Stimulated activated CD8-positive, alpha-beta memory T cell treated with anti-CD3 and anti-CD28 coated beads, Interleukin-15, amount 100 ng/mL, for 24 hours (primary cell): ENCODE measurements at places on chromosomes 5 and 9.

DNA sequence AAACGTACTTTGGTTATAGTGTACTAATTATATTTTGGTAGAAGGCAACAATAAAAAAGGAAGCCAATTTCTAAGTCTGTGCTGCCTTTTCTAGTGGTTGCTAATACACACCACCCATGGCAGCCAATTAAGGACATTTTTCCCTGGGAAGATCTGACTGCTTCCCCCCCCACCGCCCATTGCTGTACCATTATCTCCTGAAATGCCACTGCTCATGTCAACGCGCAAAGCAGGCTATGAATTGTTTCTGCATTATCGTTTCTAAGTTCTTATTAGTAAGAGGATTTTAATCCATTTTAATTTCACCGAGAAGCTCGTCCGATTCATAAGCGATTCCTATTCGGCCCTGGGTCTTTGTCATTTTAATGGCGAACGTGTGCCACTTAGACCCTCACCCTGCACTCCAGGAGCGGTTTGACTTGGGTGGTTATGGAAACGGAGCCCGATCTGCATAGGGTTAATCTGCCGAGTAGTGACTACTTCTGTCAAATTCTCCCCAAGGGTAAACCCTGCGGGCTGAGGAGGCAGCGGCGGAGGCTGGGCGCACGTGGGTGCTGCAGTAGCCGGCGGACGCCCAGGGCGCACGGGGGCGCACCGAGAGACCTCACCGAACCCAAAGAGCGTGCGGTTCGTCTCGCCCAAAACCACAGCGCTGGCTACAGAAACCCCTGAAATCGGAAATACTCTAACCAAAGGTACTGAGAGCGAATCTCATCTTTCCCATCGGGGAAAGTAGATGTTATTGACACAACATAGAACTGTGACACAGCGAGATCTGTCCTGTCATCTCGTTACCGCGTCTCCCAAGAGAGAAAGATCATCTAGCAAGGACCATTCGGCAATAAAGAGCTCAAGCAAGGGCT lies 55.8 kb upstream of the SHC3 start:
- peak; percentile 10 for DNase-seq

DNA sequence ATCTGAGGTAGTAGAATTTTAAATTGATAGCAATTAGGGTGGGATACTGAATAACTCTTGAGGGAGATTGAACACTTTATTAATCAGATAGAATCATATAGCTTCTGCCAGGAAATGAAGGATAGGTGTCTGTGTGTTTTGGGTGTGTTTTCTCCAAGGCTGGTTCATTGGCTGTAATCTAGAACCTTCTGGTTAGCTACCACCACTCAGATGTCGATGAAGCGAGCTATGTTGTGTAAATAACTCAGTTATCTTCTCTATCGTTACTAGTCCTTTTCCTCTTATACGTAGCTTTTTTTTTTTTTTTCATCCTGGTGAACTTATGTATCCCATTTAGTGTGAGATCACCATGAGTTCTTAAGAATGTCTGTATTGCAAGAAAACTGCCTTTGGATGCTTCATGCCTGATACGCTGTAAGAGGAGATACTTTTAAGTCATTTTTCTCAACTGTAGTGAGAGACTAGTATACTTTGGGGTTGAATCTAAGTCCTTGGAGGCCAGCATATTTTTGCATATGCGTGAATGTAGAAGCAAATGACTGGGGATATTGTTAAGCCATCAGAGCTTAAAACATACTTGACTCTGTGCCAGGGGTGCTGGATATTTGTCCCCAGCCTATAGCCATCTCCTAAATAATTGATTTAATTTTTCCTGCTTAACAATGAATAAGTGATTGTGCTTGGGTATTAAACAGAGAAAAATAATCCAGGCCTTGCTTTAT lies 2.1 kb downstream of the TNFAIP8 start:
- DNase-seq, result no peak

DNA sequence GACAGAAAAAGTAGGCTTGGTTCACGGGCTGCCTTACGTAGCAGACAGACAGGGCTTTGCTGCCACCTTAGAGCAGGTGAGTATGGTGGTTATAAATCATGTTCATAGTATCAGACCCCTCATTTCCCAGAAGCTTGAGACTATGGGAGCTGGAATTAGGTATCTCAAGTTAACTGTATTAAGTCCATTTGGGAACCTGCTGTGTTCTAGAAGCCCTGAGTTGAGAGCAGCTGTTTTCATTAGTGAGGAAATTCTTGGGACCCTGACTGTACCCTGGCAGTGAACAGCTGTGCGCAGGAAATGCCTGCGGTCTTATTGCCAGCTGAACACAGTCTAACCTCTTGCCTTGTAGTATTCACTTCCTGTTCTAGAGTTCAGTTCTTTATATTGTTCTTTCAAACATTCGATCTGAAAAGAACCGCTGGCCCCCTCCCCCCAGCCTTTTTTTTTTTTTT lies 29.8 kb downstream of the UGCG start:
- no peak for DNase-seq

GRCh38 chr9:98778251-98778650 lies 18.1 kb downstream of the ANKS6 start:
- DNase-seq, result no peak

DNA sequence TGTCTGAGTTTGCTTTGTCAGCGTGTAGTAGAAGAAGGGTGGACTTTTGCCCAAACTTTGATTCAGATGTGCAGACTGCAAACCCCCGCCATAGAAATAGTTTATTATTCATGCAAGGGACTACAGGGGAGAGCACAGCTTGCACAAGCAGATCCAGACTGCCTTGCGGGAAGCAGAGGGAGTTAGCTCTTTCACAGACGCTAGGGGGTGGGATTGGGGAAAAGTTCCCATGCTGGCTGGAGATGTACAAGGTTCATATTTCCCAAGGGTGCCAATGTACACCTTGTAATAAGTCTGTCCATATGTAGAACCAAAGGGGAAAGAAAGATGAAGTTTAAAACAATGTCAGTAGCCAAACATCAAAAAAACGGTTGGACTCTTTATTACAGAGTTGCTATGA lies 749.7 kb upstream of the COX7C start:
- DNase-seq, result no peak

- no peak for DNase-seq
Measured at GRCh38 chr5:87069974-87070608, 197.6 kb upstream of the RASA1 start.

DNA sequence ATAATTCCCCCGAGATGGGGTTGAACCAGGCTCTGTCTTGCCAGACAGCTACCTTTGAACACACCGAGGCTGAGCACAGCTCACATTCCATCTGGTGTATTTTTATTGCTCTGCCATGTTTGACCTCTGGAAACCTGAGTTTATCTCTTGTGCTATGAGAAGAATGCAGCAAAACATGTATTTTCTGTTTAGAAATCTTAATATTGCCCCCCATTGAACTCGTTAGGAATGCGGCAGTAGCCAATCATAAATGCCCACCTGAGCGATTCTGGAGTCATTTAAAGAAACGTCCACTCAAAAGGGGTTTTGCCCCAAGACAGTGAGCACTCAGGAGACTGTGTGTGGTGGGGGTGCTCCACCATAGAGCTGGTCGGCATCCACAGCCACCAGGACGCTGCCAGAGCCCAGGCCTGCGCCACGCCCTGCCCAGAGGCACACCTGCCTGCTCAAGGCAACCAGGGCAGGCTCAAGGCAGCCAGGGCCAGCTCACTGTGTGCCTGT lies 26.9 kb downstream of the FGD3 start:
- DNase-seq, result no peak

GRCh38 chr9:127634021-127634420 lies 21.9 kb downstream of the STXBP1 start:
- DNase-seq, result no peak

- no peak for DNase-seq
Measured at GRCh38 chr5:158265931-158266700, 407.2 kb upstream of the CLINT1 start.

GRCh38 chr5:67897431-67897830 lies 318.1 kb upstream of the PIK3R1 start:
- no peak for DNase-seq

- no peak for DNase-seq
Measured at GRCh38 chr5:8769631-8770030, 776.2 kb downstream of the SEMA5A start.

GRCh38 chr9:18629136-18629535 lies 155.2 kb downstream of the ADAMTSL1 start:
- DNase-seq, result no peak

GRCh38 chr9:24487250-24487861 lies 58.3 kb downstream of the IZUMO3 start:
- no peak for DNase-seq

DNA sequence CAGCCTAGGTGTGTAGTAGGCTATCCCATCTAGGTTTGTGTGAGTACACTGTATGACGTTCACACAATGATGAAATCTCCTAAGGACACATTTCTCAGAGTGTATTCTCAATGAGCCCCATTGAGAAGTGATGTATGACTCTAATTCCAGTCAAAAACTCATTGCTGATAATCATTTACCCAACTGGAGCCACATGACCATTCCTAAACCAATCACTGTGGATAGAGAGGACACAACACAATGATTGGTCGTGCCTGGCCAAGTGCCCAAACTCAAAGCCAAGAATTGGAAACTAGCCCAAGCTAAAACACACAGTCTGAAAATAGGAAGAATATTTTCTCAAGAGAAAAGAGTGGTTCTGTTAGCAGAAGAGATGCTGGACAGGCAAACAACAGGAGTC lies 191.2 kb downstream of the ZNF462 start:
- DNase-seq, result no peak

DNA sequence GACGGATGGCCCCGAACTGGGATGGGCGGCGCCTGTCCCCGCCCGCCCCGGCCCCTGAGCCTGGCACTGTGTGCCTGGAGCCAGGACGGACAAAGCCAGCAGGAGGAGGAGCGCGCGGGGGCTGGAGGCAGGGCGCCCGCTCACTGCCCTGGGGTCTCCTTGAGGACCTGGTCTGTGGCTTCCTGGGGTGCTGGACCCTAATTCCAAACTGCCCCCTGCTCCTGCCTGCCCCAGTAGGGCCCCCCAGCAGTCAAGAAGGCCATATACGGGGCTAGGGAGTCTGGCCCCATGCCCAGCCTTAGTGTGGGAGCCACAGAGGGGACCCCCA lies 29.2 kb upstream of the RXRA start:
- no peak for DNase-seq

DNA sequence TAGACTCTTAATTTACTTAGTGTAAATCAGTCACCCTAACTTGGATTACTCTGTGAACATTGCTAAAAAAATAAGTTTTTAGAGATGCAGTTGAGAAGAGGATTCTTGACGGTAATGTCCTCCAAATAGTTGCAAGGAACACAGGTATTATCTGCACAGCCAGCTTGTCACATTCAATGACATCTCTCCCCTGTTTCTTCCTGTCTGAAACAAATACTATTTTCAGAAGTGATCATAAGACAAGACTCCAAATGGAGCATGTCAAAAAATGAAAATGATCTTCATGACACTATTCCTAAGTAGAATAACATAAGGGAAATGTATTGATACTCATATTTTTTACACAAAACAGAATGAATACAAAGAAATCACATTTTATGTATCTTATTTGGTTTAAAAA lies 227.9 kb upstream of the CHD1 start:
- DNase-seq, result no peak

GRCh38 chr9:1619915-1620710 lies 395.0 kb upstream of the SMARCA2 start:
- no peak for DNase-seq

DNA sequence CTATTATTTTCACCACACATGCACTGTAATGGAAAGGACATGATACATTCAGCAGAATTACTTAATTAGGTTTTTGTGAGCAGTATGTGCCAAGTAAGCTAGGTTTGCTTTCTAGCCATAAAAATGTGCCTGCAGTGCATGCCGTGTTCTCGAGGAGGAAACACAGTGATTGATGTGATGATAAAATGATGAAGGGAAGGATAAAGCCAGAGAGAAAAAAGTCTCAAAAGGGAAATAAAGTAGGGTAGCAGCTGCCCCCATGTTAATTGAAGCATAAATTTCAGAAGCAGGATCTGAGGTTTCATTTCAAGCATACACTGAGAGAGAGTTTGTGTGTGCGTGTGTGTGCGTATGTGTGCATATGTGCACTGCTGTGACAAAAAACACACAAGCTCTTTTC lies 714.2 kb upstream of the C9orf72 start:
- DNase-seq, result no peak

- no peak for DNase-seq
Measured at GRCh38 chr5:137263371-137264005, 235.6 kb downstream of the SPOCK1 start.

GRCh38 chr9:21154018-21154608 lies 12.3 kb downstream of the IFNA21 start:
- no peak for DNase-seq

DNA sequence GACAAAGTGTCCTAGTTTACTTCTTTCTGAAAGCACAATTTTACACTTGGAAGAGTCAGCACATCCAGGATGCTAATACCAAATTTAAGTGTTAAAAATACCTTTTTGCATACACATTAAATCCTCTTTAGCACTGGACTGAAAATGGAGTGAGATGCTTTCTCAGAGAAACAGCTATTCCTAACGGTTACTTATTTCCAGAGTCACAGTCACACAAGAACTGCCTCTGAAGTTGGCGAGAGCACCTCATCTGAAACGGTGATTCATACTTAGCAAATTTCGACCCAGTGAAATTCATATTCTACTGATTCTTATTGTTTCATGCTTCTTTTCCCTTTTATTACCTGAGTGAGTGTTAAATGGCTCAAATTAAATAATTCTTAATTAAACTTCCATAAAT lies 12.2 kb downstream of the CDH18 start:
- DNase-seq, result no peak

DNA sequence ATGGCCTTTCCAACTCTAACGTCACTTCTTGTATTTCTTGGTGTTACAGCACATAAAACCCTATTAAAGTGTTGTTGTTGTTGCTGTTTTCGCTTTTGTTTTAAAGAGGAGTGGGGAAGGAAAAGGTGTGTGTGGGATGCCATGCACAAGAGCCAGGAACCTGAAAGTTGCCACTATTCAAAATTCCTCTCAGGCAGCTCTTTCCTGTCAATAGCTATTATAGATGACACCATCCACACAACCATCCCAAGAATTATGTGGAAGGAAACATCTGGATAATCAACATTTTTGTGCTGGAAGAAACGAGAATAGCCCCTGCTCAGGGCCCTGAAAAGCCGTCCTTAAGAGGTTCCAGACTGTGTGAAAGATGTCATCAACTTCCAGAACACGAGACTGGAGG lies 79.3 kb downstream of the SHB start:
- DNase-seq, result no peak

- no peak for DNase-seq
Measured at GRCh38 chr5:91641730-91642350, 258.7 kb upstream of the ARRDC3 start.
